ENCODE measurements at places on chromosomes 1 and 21.

- no peak for DNase-seq
These were observed 399.9 kb downstream of the HLX start for GRCh38 chr1:221279146-221279545.

DNA sequence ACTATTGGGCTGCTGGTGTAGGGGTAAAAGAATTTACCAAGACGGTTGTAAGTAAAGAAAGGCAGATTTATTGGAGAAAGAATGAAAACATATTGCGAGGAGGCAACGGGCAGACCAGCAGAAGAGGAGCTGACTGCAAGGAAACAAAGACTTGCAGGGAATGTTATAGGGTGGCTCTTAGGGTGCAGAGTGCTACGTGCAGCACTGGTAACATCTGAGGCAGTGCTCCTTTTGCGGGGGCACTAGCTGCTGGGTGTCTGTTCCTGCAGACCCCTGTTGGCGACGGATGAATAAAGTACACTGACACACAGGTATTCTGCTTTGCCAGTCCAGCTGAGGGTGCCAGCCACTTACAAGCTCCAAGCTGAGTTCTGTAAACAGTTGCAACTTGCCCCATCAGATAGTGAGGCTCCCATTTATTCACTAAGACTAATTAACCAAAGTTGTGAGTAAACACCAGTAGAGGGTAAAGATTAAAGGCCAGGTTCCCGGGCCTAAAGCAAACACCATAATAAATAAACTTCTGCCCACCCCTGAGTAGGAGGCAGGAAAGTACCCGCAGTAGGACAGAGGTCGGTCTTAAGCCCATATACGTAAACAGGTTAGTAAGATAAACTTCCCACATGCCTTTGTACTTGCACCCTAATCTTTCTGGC lies 140.2 kb upstream of the KCNK1 start:
- DNase-seq, result no peak

DNA sequence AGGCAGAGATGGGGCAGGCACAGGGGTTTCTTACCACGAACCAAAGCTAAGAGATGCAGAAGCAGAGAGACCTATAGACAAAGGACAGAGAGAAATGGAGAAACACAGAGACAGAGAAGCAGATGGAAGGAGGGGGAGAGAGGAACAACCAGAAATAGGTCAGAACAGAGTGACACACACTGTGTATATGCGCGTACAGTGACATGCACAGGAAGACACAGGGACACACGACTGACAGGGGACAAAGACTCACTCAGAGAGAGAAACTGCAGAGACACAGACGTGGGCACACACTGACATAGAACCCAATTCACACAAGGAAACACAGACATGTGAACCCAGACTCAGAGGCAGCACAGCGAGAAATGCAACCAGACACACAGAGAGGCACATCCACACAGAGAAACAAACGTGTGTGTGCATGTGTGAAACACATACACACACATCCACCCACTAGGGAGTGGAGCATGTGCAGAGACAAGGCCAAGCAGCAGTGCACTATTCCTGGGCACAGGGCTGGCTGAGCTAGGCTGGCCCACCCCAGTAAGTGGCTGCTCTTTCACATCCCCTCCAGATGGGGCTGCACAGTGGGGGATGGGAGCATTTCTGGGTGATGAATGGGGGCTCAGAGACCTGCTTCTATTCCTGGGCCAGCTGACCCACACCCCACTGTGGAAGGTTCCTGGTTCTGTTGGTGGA lies 123.4 kb upstream of the CSF3R start:
- DNase-seq, result no peak

- peak; percentile 20 for DNase-seq
These were observed 17.7 kb downstream of the COL6A2 start for GRCh38 chr21:46115441-46116188.

GRCh38 chr1:89538361-89538760 lies 13.7 kb downstream of the LRRC8B start:
- no peak for DNase-seq

- peak; percentile 60 for DNase-seq
These were observed 11.1 kb upstream of the RAB42 start for GRCh38 chr1:28580722-28581530.

- DNase-seq, result no peak
These were observed 7.9 kb upstream of the ZRANB2 start for GRCh38 chr1:71088645-71089287.

- no peak for DNase-seq
These were observed 37.5 kb upstream of the LRRC53 start for GRCh38 chr1:74549932-74550331.

DNA sequence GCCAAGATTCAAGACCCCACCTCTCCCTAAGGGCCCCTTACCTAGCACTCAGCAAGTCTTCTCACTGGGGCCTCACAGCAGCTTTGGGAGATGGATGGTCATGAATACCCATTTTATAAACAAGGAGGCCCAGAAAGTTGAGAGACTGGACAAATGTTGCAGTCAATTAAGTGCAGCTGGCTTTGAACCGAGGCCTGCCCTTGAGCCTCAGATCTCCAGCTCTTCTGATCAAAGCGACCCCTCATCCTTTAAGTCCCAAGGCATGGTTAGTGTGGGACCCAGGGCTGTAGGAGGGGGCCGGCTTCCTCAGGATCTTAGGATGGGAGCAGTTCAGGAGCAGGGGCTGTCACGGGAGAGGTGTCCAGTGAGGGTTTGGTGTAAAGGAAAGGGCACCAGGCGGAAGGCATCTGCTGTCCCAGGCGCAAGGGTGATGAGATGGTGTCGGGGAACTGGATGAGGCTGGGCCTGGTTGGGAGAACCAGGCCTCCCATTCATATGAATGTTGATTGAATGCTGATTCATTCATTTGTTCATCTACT lies 5.1 kb upstream of the MTFR1L start:
- no peak for DNase-seq

GRCh38 chr1:155127105-155127966 lies at the start of gene EFNA1:
TSS of gene EFNA1 (plus strand) at chr1:155127876. CDS start at chr1:155127978, 102 bp downstream.
- peak; percentile 89 for DNase-seq

- DNase-seq, result no peak
These were observed 175.0 kb upstream of the COL11A1 start for GRCh38 chr1:103283371-103283770.

- DNase-seq, result no peak
These were observed 6.3 kb downstream of the TTC3 start for GRCh38 chr21:37079211-37079824.

- no peak for DNase-seq
These were observed 406.2 kb downstream of the TGFB2 start for GRCh38 chr1:218751208-218751948.

DNA sequence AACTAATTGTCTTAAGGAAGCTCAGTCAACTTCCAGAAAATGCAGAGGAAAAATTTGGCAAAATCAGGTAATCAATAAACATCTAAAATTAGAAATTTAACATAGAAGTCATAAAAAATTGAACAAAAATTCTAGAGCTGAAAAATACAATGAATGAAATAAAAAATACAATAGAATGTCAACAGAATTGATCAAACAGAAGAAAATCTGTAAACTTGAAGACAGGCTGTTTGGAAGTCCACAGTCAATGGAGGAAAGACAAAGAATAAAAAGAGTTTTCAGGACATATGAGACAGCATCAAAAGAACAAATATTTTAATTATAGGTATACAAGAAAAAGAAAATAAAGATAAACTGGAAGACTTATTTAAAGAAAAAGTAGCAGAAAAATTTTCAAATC lies 469.0 kb downstream of the RWDD3 start:
- no peak for DNase-seq

- DNase-seq, result no peak
These were observed 23.0 kb downstream of the NID1 start for GRCh38 chr1:236041631-236042618.

- DNase-seq, result no peak
These were observed 81.0 kb downstream of the UBR4 start for GRCh38 chr1:19128968-19129514.

DNA sequence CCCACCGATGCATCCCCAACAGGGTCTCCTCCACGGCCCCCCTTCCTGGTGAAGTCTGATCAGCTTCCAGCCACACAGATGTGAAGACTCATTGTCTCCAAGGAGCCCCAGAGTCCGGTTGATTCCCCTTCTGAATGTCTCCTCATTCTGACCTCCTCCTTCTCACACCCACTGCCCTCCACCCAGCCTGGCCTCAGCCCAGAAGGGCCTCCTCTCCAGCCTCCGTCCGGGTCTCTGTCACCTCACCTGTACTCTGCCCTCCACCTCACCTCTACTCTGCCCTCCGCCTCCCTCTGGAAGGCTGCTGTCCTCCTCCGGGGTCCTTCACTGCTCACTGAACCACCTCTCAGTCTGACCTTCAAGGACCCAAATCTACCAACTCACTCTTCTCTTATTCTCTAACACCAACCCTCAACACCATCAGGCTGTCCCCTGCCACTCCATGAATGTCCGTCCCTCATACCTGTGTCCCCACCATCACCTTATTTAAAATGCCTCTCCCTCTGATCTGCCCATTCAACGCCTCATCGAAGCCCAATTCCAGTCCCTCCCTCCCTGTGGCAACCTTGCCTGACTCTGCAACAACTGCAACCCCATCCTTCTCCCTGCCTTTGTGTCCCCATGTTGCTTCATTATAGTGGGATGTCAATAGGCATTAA lies 201.2 kb downstream of the TOMM20 start:
- DNase-seq, result no peak

- DNase-seq, result no peak
These were observed 26.3 kb upstream of the CYP4B1 start for GRCh38 chr1:46772571-46772970.

GRCh38 chr1:245260110-245260882 lies 105.5 kb downstream of the KIF26B start:
- no peak for DNase-seq

GRCh38 chr1:82465024-82465423 lies 664.3 kb downstream of the ADGRL2 start:
- DNase-seq, result no peak

DNA sequence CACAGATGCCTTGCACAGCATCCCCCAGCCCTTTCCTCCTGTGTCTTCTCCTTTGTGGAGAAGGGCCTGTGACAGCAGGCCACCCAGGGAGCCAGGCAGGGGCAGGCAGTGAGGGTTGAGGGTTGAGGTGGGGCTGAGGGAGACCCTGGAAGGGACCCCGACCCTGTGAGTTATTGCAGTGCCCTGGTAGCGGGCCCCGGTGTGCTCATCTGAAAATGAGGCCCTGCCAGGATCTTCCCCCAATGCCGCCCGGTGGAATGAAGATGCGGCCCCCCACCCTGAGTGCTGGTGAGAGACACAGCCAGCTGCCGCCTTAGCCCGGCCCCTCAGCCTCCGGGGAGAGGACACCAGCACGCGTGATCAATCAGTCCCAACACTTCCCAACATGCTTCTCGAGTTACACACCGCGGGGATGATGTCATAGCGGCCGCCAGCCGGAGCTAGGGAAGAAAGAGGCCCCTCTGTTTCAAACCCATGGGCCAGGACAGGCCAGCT lies 36.2 kb upstream of the ACTRT2 start:
- DNase-seq, result no peak

GRCh38 chr1:154418062-154418921 lies 13.1 kb downstream of the IL6R start:
- peak; percentile 61 for DNase-seq

DNA sequence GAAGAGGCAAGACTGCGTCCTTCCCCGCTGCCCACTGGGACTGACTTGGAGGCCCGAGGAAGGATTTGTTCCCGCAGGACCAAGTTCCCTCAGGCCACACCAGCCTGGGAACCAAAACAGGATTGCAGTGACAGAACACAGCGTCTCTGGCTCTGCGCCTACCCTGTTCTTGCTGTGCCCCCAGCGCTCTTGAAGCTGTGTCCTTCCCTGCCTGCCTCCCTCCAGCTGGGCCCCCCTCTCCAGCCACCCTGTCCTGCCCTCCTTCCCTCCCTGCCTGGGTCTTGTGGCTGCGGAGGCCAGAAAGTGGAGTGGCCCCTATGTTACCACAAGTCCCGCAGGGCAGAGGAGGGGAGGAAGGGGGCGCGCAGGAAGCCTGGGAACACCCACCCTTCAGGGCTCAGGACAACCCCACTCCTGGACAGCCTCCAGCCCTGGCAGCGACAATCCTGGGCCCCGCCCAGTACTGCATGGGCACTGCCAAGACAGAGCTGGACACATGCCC lies 164.9 kb downstream of the DYRK1A start:
- DNase-seq, result peak; percentile 64

DNA sequence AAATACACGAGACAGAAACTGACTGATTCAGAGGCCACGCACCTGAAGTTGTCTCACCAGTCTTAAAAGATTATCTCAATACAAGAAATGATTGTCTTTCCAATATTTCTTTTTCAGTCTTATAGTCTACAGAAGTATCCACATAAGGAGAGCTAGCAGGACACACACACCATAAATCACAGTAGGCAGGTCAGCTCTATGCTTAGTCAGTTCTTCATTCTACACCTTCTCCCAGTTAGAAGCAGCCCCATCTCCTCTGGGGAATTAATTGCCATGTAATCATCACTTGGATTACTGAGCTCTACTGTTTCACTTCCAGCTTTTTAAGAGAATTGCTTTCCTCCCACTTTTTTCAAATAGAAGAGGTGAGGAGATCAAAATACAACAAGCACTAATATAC lies 59.6 kb downstream of the SMYD3 start:
- peak; percentile 42 for DNase-seq

GRCh38 chr1:3211582-3212375 lies 142.8 kb downstream of the PRDM16 start:
- DNase-seq, result no peak

- DNase-seq, result no peak
These were observed 18.9 kb downstream of the TNNT2 start for GRCh38 chr1:201358596-201358995.

GRCh38 chr1:171280599-171280998 lies 32.3 kb downstream of the FMO1 start:
- DNase-seq, result no peak

- peak; percentile 60 for DNase-seq
These were observed 107.6 kb downstream of the ETS2 start for GRCh38 chr21:38913120-38913892.

DNA sequence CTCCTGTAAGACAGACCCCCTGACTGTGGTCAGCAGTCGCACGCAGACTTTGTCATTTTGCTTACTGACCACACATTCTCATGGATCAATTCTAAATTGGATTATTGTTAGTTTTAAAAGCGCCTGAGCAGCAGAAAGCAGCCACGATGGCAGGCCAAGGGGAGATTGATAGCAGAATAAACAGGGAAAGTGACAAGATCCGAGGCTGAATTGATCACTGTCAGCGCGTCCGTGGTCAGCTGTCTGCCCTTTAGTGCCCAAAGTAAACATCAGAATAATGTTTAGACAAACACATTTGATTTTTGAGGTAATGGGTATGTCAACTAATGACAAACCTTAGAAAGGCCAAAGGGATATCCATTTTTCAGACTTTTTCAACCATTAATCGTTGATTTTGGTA lies 426.8 kb downstream of the SETD4 start:
- no peak for DNase-seq
